ENCODE measurements at places on chromosomes 12 and 14.

DNA sequence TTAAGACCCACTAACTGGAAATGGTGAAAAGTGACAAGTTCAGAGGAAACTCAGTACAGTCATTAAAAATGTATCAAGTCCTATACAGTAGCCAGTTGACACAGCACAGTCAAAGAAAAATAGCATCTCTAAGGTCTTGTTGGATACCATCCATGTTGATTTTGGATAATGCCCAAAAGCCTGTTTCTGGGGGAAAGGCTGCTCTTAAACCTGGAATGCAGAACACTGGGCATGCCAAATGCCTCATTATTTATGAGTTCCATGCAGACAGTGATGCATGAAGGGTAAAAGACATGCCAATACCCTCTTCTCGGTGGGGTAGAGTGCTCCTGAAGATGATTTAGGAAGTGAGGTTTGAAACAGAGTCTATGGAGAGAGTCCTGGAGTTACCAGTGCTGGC, 29.6 kb downstream of the KCNK13 start:
- DNase-seq = no peak

GRCh38 chr14:35336494-35337268, 44.5 kb downstream of the PSMA6 start:
- DNase-seq = no peak

GRCh38 chr14:82951171-82951570, 1417.5 kb upstream of the SEL1L start:
- no peak for DNase-seq

- DNase-seq = no peak
Observed at GRCh38 chr12:10214136-10214894, 1.6 kb downstream of the GABARAPL1 start.

DNA sequence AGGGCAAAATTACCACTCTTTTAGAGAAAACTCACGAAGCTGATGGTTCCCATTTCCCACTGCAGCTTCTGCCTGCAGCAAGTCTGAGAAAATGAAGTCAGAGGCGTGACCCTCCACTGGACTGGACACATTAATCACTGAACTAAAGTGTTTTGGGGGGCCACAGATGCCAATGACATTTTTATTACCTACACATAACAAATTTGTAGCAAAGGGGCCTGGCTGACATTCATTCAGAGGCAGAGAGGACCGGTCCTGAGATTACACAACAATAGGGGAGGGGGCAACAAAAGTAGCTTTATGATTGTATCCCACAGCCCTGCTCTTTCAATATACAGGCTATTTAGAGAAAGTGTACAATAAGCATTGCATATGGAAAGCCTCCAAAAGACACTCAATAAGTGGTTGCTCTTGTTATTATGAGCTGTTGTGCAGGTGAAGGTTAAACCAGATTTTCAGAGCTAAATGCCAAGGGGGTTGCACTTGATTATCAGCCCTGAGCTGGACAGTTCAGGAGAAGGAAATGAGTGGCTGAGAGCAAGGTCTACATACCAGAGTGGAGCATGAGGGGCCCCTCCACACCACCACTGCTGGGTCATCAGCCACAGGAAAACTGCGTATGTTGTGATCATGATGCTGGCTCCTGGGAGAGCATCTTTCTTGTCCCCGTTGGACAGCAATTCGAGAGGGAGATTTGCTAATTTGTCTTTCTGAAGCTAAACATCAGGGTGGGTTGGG, 41.5 kb upstream of the CCDC60 start:
- DNase-seq = no peak

DNA sequence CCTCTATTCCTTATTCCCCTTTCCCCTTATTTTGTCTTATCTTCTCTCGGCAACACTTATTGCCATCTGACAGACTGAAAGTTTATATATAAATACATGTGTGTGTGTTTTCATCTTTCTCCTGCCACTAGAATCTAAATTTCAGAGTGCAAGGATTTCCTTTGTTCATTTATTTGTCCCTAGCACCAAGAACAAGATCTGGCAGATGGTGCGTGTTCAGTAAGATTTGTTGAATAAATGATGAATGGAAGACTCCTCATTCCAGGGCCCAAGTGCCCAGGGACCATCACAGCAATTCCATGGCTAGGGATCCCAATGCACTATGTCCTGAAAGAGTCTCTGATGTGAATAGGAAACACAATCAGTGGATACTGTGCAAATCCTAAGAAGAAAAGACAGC, 97.9 kb upstream of the EEA1 start:
- DNase-seq = no peak

DNA sequence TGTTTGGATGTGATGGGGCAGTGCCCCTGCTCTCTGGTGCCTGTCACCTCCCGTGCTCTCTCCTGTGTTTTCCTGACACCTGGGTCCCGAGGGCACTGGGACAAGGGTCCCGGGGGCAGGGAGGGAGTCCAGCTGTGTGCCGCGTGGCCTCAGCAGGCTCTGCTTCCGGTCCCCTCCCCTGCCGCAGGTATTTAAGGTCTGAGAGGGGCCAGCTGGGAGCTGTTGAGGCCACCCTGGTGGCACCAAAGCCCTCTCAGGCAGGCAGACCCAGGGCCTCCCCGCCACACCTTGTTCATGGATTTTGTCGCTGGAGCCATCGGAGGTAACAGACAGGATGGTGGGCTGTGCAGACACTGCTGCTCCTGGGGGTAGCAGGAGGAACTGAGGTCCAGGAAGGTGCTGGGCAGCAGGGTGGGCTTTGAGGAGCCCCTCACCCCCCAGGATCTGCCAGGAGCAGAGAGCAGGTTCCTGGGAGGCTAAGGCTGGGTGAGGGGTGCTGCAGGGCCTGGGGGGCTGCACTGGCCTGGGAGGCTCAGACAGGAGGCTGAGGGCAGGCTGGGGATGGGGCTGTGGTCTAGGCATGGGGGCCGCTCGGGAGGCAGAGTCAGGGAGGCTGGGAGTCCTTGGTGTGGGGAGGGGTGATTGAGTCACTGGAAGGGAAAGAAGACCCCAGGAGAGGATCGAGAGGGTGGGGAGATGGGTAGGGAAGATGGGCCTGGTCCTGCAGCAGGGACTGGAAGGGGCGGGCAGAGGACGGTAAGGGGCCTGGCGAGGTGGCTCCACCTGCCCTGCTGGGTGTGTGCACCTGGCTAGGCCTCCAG, at the start of gene SLC25A47:
SLC25A47 (plus strand) TSS at position 219 of the 821 bp plus-strand sequence; CDS start at position 295, 76 bp downstream.
- DNase-seq = no peak

- no peak for DNase-seq
Observed at GRCh38 chr12:122999196-122999946, 18.9 kb downstream of the ARL6IP4 start.

- DNase-seq = no peak
Observed at GRCh38 chr14:52020866-52021717, 31.7 kb downstream of the RTRAF start.

GRCh38 chr14:94648801-94649200, 36.6 kb downstream of the SERPINA3 start:
- no peak for DNase-seq

- DNase-seq = no peak
Observed at GRCh38 chr14:22184830-22185168, 404.2 kb downstream of the DAD1 start.

DNA sequence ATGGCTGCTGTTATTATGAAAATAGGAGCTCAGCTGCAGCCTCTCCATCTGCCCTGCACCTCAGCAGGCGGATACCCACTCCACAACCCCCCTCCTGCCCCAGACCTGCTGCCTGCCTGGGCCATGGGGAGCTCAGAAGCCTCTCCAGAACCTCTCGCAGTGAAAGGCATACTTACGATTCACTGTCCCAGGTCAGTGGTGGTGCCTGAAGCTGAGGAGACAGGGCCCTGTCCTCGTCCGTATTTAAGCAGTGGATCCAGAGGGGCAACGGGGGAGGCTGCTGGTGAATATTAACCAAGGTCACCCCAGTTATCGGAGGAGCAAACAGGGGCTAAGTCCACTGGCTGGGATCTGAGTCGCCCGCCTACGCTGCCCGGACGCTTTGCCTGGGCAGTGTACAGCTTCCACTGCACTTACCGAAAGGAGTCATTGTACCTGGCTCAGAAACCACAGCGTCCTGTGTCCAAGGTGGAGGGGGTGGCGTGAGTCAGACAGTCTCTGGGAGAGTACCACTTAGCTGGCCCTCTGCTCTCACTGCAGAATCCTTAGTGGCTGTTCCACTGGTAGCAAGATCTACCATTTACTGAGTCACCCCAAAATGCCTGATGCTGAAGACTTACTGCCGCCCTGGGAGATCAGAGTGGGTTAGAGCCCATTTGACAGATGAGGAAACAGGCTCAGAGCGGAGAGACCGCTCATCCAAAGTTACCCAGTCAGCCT, at the start of gene SERPINA1:
SERPINA1 (minus strand) TSS at position 219 of the 720 bp plus-strand sequence. CDS start 5,365 bp downstream, outside the sequence.
- no peak for DNase-seq

DNA sequence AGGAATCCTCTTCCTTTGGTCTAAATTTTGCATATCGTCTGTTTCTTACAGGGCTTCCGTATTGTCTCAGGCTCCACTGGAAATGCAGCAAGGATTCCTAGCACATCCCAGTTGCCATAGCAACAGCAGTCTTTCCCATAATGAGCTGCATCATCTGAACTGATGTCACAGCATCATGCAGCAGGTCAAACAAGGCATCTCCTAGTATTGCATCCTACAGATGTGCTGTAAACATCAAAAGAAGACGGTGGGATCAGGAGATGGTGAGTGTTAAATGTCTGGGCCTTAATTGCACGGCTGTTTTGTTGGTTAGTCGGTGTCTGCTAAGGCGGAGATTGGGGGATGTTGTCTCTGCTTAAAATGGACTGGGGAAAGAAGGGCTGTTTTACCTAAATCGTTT, at the start of gene AKAP6:
AKAP6 (plus strand) TSS at position 153 of the 400 bp plus-strand sequence. CDS start 104,196 bp downstream, outside the sequence.
- DNase-seq = no peak

- DNase-seq = no peak
Observed at GRCh38 chr12:24197532-24197931, 248.1 kb upstream of the SOX5 start.

DNA sequence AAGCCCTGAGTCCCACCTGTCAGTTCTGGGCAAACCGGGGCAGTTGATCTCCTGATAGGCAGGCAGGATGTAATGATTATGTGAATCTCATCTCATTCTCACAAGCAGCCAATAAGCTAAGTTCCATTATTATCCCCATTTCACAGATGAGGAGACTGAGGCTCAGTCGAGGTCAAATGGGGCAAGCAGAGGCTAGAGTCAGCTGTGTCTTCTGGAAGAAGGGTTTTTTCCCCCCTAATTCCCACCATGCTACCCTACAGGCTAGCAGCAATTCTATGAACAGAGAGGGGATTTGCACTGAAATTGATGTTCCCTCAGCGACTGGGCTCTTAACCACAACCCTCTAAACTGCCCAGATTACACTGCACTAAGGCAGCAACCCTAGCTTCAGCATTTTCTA, 93.8 kb upstream of the MAP1LC3B2 start:
- no peak for DNase-seq

- DNase-seq = no peak
Observed at GRCh38 chr12:47314996-47315395, 235.2 kb upstream of the AMIGO2 start.

GRCh38 chr14:78157494-78158437, 12.4 kb upstream of the NRXN3 start:
- DNase-seq = no peak

DNA sequence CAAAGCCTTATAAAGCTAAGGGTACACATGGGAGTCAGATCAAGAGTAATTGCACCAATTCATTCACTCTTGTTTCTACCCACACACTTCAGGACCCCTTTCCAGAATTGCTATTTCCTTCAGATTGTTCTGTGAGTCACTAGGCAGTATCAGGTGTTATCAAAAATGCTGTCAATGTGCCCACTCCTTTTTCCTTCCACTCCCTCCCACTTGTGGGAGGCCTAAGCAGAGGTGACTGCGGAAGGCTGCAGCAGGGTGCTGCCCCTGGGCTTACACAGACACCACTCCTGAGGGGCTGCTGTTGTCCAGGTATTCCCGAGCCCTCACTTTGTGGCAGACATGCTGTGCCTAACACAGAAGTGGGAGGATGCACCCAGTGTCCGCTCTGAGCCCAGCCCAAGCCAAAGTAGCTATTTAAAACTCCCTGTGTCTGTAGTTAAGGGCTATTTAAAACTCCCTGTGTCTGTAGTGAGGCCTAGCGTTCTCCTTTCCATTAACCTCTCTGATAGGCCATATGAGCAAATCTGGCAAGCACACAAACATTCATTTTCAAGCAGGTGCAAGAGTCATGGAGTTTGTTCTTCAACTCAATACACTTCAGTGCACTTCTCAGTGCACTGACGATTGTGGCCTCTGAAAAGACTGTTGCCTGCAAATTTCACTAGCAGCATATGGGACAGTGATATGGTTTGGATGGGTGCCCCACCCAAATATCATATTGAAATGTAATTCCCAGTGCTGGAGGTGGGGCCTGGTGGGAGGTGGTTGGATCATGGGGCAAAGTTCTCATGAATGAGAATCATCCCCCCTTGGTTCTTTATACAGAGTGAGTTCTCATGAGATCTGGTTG, 117.8 kb downstream of the PHLDA1 start:
- DNase-seq = no peak

DNA sequence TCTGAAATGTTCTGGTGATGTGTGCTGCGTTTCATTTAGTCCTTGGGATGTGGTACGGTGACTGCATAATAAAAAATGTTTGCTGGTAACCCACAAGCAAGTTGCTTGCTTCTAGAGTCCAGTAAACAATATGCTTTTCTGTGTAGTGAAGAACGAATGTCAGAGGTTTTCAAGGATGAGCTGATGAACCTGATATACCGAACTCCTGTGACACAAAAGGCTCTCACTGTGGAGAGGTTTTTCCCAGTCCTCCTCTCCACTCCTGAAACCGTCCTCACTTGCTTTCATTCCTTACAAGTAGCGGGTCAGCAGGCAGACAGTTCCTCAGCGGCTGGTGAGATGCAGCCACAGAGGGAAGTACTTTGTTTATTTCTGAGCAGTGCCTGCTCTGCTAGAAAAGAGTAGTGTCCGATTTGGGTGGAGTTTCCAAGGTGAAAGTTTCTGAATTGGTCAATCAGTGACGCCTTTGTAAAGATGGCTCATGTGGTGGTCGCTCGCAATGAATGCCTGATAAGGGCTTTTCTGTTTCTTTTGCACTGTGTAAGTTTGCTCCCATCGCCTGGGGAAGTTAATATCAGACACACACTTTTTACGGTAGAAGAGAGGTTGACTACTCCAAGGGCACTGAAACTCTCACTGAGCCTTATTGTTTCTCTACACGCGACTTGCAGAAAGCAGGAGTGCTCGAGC, 3.0 kb downstream of the ETV6 start:
- DNase-seq = no peak

DNA sequence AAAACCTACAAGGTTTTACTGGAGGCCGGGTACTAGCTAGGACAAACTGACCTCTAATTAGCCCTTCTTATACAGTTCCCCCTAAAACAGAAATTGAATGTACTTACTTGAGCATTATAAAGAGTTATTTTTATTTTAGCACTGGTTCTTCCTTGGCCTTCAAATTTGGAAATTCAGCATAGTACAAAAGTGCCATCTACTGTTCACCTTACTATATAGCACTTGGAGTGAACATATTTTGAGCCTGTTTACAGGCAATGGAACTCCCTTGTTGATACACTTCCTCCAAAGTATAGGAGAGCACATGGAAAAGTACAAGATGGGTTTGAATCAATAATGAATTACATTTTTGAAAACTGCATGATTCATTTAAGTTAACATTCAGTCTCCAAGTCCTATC, 3.9 kb upstream of the POC1B start:
- peak; percentile 50 for DNase-seq

- no peak for DNase-seq
Observed at GRCh38 chr12:3976351-3976938, 103.2 kb upstream of the PARP11 start.

- DNase-seq = peak; percentile 30
Observed at GRCh38 chr12:77724367-77724957, 106.2 kb upstream of the NAV3 start.

GRCh38 chr12:97490141-97490540, 27.5 kb downstream of the RMST start:
- no peak for DNase-seq

- DNase-seq = no peak
Observed at GRCh38 chr12:74890237-74890599, 319.4 kb downstream of the KCNC2 start.

GRCh38 chr14:55118761-55119160, 10.3 kb upstream of the LGALS3 start:
- no peak for DNase-seq

- DNase-seq = no peak
Observed at GRCh38 chr14:75689012-75689411, 28.0 kb downstream of the TTLL5 start.

All from D341Med (cell line).